Upper lobe of right lung (tissue), 1 donor: ENCODE measurements at places on chromosomes 7 and 10. TPM values are rescaled to one million over a fixed set of nuclear protein-coding genes. Genes with fewer than 3 reads are reported as not detected.

- DNase-seq, result peak; percentile 67
- H3K27ac ChIP-seq, result no peak overlapping the region
- H3K27me3 ChIP-seq, result no peaks in the 10 kb centered on the region
Observed at GRCh38 chr10:11197266-11197712, 179.6 kb downstream of the CELF2 start.

- H3K27me3 ChIP-seq, result no peaks in the 10 kb centered on the region
- DNase-seq, result peak; percentile 48
- H3K36me3 ChIP-seq, result no peaks in the 10 kb centered on the region
- H3K27ac ChIP-seq, result no peak overlapping the region
- no peak overlapping the region for H3K4me3 ChIP-seq
Observed at GRCh38 chr10:1527951-1528350, 209.4 kb downstream of the ADARB2 start.

GRCh38 chr10:35605191-35605590 lies at the start of gene GJD4:
TSS of gene GJD4 (plus strand) at chr10:35605341. CDS start at chr10:35605568, 227 bp downstream.
- peaks cover 25% of the 10 kb centered on the region for H3K27me3 ChIP-seq
- no peaks in the 10 kb centered on the region for H3K36me3 ChIP-seq
- no peak for DNase-seq
- no peak within 1 kb of the TSS for H3K4me3 ChIP-seq
- H3K27ac ChIP-seq, result no peak within 1 kb of the TSS

- no peaks in the 10 kb centered on the region for H3K27me3 ChIP-seq
- no peak overlapping the region for H3K4me3 ChIP-seq
- H3K36me3 ChIP-seq, result peaks cover 24% of the 10 kb centered on the region
- no peak overlapping the region for H3K27ac ChIP-seq
Observed at GRCh38 chr7:7239346-7239745, 57.0 kb downstream of the C1GALT1 start.

- peaks cover 38% of the 10 kb centered on the region for H3K4me1 ChIP-seq
- peaks cover 4% of the 10 kb centered on the region for H3K36me3 ChIP-seq
- DNase-seq, result no peak
- no peaks in the 10 kb centered on the region for H3K27me3 ChIP-seq
- H3K4me3 ChIP-seq, result peak overlapping the region; percentile 79
Observed at GRCh38 chr7:39624935-39625694, 1.7 kb downstream of the RALA start.

DNA sequence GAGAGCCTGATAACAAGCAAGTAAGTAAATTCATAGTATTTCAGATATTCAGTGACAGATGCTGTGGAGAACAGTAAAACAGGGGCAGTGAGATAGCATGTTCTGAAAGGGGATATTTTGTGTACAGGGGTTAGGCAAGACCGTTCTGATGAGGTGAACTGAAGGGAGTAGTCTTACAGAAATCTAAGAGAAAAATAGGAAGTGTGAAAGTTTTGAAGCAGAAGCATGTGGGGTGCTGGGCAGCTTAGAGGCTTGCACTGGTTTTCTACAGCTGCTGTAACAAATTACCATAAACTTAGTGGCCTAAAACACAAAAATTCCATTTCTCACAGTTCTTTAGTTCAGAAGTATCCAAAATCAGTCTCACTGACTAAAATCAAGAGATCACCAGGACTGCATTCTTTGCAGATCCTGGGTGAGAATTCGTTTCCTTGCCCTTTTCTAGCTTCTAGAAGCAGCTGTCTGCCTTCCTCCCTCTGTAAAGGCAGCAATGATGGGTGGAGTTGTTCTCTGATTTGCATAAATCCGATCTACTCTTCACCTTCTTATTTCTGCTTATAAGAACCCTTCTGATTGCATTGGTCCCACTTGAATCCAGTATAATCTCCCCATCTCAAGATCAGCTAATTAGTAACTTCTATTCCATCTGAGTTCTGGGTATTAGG lies 7.5 kb upstream of the KLF14 start:
- H3K36me3 ChIP-seq, result no peaks in the 10 kb centered on the region
- DNase-seq, result no peak

DNA sequence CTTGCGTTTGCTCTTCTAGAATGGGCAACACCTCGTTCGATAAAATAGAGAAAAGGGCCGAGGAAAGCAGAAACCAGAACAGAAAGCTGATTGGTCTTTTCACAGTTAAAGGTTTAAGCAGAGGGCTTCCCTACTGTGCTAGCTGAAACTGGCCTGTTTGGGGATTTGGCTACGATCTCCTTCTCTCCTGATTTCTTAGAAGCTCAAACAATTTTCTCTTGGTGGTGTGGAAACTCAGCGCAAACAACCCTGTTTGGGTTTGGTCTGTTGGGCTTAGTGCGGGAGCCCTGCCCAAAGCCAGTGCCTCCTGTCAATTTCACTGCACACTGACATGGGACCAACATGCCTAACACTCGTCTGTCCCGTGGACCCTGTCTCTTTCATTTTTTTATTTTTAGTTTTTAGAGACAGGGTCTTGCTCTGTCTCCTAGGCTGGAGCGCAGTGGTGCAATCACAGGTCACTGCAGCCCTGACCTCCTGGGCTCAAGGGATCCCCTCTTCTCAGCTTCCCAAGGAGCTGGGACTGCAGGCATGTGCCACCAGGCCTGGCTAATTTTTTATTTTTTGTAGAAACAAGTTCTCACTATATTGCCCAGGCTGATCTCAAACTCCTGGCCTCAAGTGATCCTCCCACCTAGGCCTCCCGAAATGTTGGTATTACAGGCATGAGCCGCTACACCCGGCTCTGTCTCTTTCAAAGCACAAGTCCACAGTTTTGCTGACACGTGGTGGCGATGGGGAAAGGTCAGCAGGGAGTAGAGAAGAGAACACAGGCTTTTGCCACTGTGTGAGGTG lies 16.5 kb upstream of the BNIP3 start:
- peak overlapping the region; percentile 93 for H3K27ac ChIP-seq
- H3K27me3 ChIP-seq, result no peaks in the 10 kb centered on the region
- H3K36me3 ChIP-seq, result no peaks in the 10 kb centered on the region
- H3K4me3 ChIP-seq, result no peak overlapping the region
- peaks cover 33% of the 10 kb centered on the region for H3K4me1 ChIP-seq
- DNase-seq, result no peak

- H3K36me3 ChIP-seq, result no peaks in the 10 kb centered on the region
- H3K27me3 ChIP-seq, result no peaks in the 10 kb centered on the region
- no peak overlapping the region for H3K27ac ChIP-seq
Observed at GRCh38 chr10:75894761-75895160, 463.3 kb downstream of the LRMDA start.

- no peak for DNase-seq
- no peaks in the 10 kb centered on the region for H3K4me1 ChIP-seq
- H3K36me3 ChIP-seq, result no peaks in the 10 kb centered on the region
Observed at GRCh38 chr7:122518488-122518887, 180.4 kb downstream of the RNF133 start.

GRCh38 chr7:157397731-157398691 lies 61.2 kb downstream of the DNAJB6 start:
- no peaks in the 10 kb centered on the region for H3K27me3 ChIP-seq
- H3K4me1 ChIP-seq, result peaks cover 19% of the 10 kb centered on the region
- H3K27ac ChIP-seq, result peak overlapping the region; percentile 68
- H3K4me3 ChIP-seq, result no peak overlapping the region
- H3K36me3 ChIP-seq, result no peaks in the 10 kb centered on the region
- DNase-seq, result no peak

GRCh38 chr10:93568105-93568390 lies 1.6 kb downstream of the FFAR4 start:
- peaks cover 5% of the 10 kb centered on the region for H3K4me1 ChIP-seq
- no peaks in the 10 kb centered on the region for H3K36me3 ChIP-seq
- no peak overlapping the region for H3K27ac ChIP-seq
- peaks cover 37% of the 10 kb centered on the region for H3K27me3 ChIP-seq
- DNase-seq, result no peak

GRCh38 chr10:4867520-4868356 lies 41.7 kb downstream of the AKR1E2 start:
- no peaks in the 10 kb centered on the region for H3K4me1 ChIP-seq
- no peaks in the 10 kb centered on the region for H3K27me3 ChIP-seq
- H3K4me3 ChIP-seq, result no peak overlapping the region
- H3K27ac ChIP-seq, result no peak overlapping the region

DNA sequence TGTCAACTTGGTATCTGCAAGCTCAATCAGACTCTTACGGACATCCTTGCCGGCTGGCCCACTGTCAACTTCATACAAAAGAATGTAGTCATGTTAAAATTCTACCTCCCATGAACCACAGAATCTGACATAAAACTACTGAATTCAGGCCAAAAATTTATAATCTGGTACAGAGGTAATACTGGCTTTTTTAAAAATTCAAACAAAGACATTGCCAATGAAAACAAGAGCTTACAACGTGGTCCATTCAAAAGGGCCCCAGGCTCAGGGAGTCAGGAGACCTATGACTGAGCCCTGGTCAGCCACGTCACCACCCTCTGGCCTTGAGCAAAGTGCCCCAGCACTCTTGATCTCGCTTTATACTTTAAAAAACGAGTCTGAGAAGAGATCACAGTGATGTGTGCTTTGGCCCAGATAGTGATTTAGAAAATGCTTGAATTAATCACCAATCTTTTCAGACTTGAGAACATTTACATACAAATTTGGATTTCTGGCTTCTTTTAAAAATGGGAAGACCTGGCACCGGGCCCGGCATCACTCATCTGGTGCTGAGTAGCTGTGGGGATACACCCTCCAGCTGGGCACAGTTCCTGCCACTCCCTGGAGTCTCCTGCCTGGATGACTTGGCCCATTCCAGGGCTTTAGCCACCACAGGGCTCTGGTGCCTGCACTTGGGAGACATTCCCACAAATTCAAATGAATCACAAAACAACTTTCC lies 94.1 kb downstream of the PIP4K2A start:
- no peaks in the 10 kb centered on the region for H3K27me3 ChIP-seq
- no peaks in the 10 kb centered on the region for H3K36me3 ChIP-seq
- DNase-seq, result no peak
- H3K27ac ChIP-seq, result peak overlapping the region; percentile 27
- peaks cover 96% of the 10 kb centered on the region for H3K4me1 ChIP-seq

GRCh38 chr7:100406767-100407166 lies 21.7 kb downstream of the ZCWPW1 start:
- DNase-seq, result no peak
- H3K4me1 ChIP-seq, result no peaks in the 10 kb centered on the region

GRCh38 chr7:152424348-152425108 lies 11.3 kb downstream of the KMT2C start:
- peak; percentile 32 for DNase-seq
- no peak overlapping the region for H3K27ac ChIP-seq
- H3K4me1 ChIP-seq, result peaks cover 17% of the 10 kb centered on the region
- no peak overlapping the region for H3K4me3 ChIP-seq
- no peaks in the 10 kb centered on the region for H3K36me3 ChIP-seq
- no peaks in the 10 kb centered on the region for H3K27me3 ChIP-seq

DNA sequence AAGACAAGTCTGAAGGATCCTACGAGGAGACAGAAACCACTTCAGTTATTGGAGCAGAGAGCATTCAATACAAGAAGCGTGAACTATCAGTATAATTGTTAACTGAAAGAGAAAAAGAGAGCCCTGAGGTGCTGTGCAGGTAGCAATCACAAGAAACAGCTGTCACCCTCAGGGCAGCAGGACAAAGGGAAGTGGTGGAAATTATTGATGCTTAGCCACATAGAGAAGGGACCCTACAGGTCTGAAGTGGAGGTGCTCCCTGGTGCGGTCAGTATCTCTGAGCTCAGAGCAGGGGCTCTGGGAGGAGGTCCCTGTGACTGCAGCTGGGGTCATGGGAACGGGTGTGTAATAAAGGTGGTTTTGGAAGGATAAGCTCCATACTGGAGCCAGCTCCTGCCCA lies 97.8 kb upstream of the KLF6 start:
- H3K27me3 ChIP-seq, result no peaks in the 10 kb centered on the region
- H3K27ac ChIP-seq, result no peak overlapping the region
- H3K36me3 ChIP-seq, result no peaks in the 10 kb centered on the region
- DNase-seq, result no peak
- no peak overlapping the region for H3K4me3 ChIP-seq

GRCh38 chr7:18530224-18531179 lies 35.0 kb downstream of the HDAC9 start:
- H3K36me3 ChIP-seq, result no peaks in the 10 kb centered on the region
- H3K4me3 ChIP-seq, result no peak overlapping the region
- no peaks in the 10 kb centered on the region for H3K27me3 ChIP-seq
- no peaks in the 10 kb centered on the region for H3K4me1 ChIP-seq
- H3K27ac ChIP-seq, result no peak overlapping the region

- H3K27me3 ChIP-seq, result no peaks in the 10 kb centered on the region
- peaks cover 9% of the 10 kb centered on the region for H3K4me1 ChIP-seq
- H3K27ac ChIP-seq, result no peak overlapping the region
- H3K36me3 ChIP-seq, result no peaks in the 10 kb centered on the region
- peak; percentile 46 for DNase-seq
- no peak overlapping the region for H3K4me3 ChIP-seq
Observed at GRCh38 chr7:131538813-131539179, 17.6 kb downstream of the PODXL start.

DNA sequence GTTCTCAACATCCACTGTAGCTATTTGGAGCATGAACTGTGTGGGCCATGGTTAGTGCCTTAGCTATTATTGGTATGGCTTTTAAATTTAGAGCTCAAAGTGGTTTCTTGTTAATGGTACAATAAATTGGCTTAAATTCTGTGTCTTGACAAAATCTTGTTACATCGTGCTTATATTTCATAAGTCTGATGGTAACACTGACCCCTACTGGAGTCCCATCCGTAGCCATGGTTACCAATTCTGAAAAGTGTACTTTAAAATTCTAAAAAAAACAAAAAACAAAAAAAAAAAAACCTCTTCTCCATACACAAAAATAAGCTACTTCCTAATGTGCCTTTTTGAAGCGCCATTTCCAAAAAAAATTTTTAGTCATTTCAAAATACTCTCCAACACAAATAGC lies 6.4 kb upstream of the RPP30 start:
- no peaks in the 10 kb centered on the region for H3K4me1 ChIP-seq
- no peak for DNase-seq
- H3K27me3 ChIP-seq, result peaks cover 17% of the 10 kb centered on the region
- no peaks in the 10 kb centered on the region for H3K36me3 ChIP-seq

- H3K27me3 ChIP-seq, result peaks cover 12% of the 10 kb centered on the region
- no peak overlapping the region for H3K27ac ChIP-seq
- no peak for DNase-seq
- H3K36me3 ChIP-seq, result no peaks in the 10 kb centered on the region
Observed at GRCh38 chr10:21170216-21170615, 273.1 kb upstream of the NEBL start.

DNA sequence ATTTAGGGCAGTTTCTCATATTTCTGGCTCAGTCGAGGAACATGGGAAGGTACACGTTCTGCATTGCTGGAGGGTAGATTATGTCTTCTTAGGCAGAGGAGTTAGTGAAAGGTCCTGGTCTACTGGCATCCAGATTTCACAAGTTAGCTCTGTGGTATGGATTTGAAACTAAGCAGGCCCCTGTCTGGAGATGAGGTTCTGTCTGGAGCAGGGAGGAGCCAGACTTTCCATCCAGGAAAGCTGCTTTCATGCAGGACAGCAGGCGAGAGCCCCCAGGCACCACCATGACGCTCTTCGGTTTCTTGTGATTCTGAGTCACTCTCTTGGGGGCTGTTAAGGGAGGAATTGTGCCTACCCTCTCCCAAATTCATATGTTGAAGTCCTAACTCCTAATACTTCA lies 184.3 kb downstream of the KIAA1217 start:
- DNase-seq, result no peak
- no peaks in the 10 kb centered on the region for H3K36me3 ChIP-seq
- no peak overlapping the region for H3K27ac ChIP-seq
- H3K4me3 ChIP-seq, result no peak overlapping the region
- no peaks in the 10 kb centered on the region for H3K4me1 ChIP-seq

PPP1R3A gene
- total RNA-seq, result not detected

SLC16A9 gene
- 1.8 TPM for total RNA-seq

DENND11 gene
- 40.2 TPM for total RNA-seq

DGKI gene
- 0.67 TPM for total RNA-seq

POM121L12 gene
- not detected for total RNA-seq

FAM200A gene
- 4.9 TPM for total RNA-seq

HOXA1 gene
- 0.75 TPM for total RNA-seq

MSMB gene
- total RNA-seq, result not detected

SPAG6 gene
- not detected for total RNA-seq

WNT8B gene
- not detected for total RNA-seq

IFIT1B gene
- total RNA-seq, result not detected

THSD7A gene
- total RNA-seq, result 8.0 TPM
